ENCODE measurements at places on chromosomes 11 and 22. TPM values are rescaled to one million over a fixed set of nuclear protein-coding genes. Genes with fewer than 3 reads are reported as not detected.

DNA sequence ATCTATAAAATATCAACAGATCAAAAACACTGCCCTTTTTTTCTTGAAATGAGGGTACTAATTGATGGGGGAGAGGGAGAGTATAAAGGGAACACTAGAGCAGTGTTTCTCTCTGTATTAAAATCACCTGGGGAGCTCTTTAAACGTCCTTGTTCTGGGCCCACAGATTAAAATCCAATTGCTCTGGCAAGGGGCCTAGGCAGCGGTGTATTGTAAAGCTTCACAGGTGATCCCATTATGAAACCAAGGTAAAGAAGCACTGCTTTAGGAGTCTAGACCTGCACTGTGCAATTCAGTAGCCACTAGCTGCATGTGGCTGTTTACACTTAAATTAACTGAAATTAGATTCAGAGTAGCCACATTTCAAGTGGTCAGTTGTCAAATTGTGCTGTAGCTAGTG, 3.0 kb downstream of the AQP11 start:
- DNase-seq = no peak

DNA sequence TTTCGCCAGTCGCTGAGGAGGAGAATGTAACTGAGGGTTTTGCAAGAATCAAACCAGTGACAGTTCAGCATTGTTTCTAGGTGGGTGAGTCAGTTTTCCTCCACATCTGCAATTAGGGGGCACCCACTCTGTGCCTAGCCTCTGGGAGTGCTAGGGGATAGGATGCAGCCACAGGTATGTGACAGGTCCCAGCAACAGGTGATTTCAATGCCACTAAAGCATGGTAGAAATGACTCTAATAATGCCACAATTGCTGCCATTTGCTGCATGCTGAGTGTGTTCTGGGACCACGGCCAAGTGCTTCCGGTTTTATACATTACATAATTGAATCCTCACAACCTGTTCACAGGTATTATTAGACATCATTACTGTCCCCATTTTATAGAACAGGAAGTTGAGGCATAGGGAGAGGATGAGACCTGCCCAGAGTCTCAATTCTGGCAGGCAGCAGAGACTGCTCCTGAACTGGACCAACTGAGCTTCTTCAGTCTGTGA, 556 bp downstream of the CRYBB2 start:
- no peak for DNase-seq

- no peak for DNase-seq
Observed at GRCh38 chr11:116881143-116881542, 43.7 kb upstream of the APOA1 start.

DNA sequence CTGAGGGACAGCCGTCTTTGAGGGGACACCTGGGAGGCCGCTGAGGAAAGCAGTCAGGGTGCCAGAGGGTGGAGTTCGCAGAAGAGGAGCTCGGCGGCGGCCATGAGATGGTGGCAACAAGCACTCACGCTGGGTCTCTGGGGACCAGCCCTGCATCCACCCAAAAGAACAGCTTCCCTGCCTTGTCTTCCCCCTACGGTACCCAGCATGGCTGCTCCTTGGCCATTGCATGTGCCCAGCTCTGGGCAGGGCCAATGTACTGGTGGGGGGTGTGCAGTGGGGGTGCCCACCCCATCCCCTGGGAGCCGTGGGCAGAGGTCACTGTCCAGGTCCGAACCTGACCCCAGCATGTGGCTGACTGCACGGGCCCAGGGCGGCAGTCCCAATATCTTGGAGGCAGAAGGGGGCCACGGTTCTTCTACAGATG, 42.3 kb downstream of the OSBPL5 start:
- no peak for DNase-seq

FDXACB1 gene
- 3.7 TPM for total RNA-seq

Data from SJSA1 (cell line).